ENCODE measurements at places on chromosomes 4 and X.

DNA sequence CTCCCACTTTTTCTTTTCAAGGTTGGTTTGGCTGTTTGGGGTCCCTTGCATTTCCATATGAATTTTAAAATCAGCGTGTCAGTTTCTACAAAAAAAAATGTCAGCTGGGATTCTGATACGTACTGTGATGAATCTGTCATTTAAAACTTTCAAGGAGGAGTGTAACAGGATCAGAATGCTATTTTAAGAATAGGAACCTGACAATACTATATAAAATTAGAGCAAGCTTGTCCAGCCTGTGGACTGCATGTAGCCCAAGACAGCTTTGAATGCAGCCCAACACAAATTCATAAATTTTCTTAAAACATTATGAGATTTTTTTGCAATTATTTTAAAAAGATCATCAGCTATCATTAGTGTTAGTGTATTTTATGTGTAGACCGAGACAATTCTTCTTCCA lies 56.5 kb downstream of the TMEM164 start:
- no peak for DNase-seq

GRCh38 chr4:167397586-167397985 lies 163.3 kb upstream of the SPOCK3 start:
- peak; percentile 40 for DNase-seq

DNA sequence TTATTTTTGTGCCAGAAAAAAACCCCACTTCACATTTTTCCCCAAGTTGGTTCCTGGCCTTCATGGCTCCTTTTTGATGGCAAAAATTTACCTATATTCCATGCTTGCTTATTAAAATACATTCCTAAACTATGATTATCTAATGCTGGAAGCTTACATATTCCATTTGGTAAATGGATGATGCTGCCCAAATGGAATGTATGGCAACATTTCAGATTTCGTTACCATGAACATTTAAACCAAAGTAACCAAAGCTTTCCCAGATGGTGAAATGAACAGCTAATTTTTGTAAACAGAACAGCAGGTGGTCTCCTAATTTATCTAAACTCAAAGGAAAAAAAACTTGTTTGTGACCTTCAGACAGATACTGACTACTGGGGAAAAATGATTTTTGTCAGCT lies 110.8 kb upstream of the TEX13A start:
- DNase-seq = no peak

DNA sequence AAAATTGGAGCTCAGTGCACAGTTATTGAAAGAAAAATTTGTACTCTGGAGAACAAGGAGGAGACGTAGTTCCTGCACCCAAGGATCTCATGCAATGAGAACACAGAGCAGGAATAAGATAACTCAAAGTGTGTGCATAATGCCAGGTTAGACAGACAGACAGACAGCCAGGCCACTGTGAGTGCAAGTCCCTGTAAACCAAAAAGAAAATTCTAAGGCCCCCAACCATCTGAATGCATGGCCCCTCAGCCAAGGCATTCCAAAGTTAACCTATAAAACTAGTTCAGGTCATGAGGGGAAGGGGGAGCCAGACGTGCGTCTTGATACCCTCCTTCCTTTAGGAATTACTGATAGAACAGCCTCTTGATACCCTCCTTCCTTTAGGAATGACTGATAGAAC lies 94.5 kb upstream of the ENPP6 start:
- no peak for DNase-seq

- DNase-seq = peak; percentile 76
Observed at GRCh38 chrX:45164021-45164621, 36.6 kb downstream of the DIPK2B start.

DNA sequence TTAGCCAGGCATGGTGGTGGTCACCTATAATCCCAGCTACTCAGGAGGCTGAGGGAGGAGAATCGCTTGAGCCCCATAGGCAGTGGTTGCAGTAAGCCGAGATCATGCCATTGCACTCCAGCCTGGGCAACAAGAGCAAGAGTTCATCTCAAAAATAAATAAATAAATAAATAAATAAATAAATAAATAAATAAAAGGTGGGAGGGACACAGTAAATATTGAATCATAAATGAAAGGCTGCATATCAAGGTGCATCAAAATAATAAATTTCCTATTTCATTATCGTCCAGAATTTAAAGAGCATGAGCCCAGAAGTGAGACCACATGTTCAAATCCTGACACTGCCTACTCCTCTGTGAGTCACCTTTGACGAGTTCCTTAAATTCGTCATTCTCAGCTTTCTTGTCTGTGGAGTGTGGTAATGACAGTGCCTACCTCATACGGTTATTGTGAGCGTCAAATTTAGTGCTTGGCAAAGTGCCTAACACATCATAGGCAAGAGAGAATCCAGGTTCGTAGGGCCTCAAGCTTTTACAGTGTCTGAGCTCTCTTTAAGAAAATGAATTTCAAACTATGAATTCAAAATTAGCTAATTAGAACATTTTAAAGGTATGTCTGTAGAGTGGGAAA lies 49.9 kb downstream of the IL15 start:
- DNase-seq = no peak

- DNase-seq = no peak
Observed at GRCh38 chrX:49951524-49952193, 29.3 kb downstream of the CLCN5 start.

DNA sequence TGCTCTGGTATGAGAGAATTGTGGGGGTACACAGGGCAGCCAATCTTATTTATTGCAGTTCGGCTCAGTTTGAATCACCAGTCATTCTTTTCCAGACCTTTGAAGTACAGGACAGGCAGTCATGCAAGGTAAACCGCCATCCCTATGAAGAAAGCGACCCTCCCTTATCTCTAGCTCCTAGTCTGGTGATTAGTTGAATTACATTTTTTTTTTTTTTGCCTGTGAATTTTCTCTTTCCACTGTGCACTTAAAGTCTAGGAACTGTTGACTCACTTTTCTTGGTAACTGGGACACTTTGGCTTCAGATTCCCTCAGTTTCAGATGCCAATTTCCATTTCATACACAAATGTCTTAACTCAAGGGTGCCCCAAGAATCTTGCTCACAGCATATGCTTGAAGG lies 82.4 kb upstream of the FAM9C start:
- DNase-seq = no peak

DNA sequence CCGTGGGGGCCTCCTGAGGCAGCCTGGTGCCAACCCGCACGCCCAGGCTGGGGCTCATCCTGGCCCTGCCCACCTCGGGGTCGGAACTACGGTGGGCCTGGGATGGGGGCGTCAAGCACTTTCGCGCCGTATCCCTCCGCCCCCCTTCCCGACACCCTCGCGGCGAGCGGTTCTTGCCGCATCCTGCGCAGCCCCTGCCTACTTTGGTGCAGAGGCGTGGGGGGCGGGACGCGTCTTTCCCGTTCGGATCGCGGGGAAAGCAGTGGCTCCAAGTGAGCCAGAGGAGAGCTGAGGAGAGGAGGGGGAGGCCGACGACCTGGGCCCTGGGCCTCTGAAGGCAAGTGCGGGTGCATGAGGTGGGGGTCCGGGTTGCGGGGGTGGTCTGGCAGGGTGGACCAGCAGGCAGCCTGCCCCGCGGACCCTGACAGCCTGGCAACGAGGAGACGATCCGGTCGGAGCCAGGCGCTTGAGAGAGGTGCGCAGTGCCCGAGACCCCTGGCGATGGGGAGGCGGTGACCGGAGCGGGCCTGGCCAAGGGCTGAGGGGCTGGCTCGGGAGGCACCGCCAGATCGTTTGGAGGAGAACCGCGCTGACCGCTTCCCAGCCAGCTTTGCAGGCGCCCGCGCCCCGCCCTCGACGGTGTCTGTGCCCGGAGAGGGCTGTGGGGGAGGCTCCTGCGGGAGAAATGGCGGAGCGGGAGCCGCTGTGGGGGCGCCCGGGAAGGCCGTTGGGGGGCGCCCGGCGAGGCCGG lies at the start of gene GPRASP2:
Gene GPRASP2 (plus strand): TSS at position 233 of the 751 bp plus-strand sequence. CDS start 2,422 bp downstream, outside the sequence.
- DNase-seq = no peak

GRCh38 chr4:106287353-106287969 lies 28.5 kb downstream of the TBCK start:
- peak; percentile 2 for DNase-seq

DNA sequence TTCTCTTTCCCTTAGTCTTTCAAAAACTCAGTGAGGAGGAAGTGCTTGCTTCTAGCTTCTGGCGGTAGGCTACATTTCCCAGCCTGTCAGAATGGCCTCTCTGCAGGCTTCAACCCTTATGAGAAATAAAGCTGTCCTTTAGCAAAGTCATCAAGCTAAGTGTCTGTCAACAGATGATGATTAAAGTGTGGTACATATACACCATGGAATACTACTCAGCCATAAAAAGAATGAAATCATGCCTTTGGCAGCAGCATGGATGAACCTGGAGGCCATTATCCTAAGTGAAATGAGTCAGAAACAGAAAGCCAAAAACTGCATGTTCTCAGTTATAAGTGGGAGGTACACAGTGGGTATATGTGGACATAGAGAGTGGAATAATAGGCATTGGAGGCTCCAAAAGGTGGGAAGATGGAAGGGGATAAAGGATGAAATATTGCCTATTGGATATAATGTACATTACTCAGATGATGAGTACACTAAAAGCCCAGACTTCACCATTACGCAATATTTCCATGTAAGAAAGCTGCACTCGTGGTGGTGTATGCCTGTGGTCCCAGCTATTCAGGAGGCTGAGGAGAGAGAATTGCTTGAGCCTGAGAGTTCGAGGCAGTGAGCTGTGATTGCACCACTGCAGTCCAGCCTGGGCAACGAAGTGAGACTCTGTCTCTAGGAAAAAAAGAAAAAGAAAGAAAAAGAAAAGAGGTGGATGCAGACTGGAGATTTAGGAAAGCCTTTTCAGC lies 7.9 kb downstream of the TRIM2 start:
- DNase-seq = no peak

- DNase-seq = no peak
Observed at GRCh38 chrX:55119271-55119670, 30.5 kb downstream of the PAGE2 start.

GRCh38 chr4:185822791-185823190 lies 10.8 kb upstream of the SORBS2 start:
- no peak for DNase-seq

- no peak for DNase-seq
Observed at GRCh38 chr4:120919358-120919757, 3.2 kb downstream of the PRDM5 start.

GRCh38 chr4:2343476-2343875 lies 75.0 kb downstream of the ZFYVE28 start:
- DNase-seq = no peak

DNA sequence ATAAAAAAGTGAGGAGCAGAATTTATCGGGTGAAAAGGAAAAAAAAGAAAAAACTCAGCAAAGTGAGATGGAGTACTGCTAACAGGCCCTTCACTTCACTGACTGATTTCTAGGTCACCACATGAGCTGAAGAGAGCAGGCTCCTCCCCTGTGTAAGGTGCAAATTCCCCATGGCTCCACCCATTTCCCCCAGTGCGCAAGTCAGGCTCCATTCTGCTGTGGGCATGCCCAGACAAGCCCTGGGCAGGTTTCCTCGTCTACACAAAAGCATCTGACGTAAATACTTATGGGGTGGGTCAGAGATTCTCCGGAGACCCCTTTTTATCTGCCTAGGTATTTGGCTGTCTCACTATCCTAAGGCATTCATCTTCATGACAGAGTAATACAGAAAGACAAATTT lies 157.9 kb downstream of the MAGEB5 start:
- DNase-seq = no peak

- no peak for DNase-seq
Observed at GRCh38 chr4:31016322-31017061, 296.3 kb downstream of the PCDH7 start.

GRCh38 chr4:38113132-38113531 lies 152.9 kb downstream of the PTTG2 start:
- no peak for DNase-seq

GRCh38 chrX:45894864-45895645 lies 650.2 kb downstream of the ZNF674 start:
- no peak for DNase-seq

DNA sequence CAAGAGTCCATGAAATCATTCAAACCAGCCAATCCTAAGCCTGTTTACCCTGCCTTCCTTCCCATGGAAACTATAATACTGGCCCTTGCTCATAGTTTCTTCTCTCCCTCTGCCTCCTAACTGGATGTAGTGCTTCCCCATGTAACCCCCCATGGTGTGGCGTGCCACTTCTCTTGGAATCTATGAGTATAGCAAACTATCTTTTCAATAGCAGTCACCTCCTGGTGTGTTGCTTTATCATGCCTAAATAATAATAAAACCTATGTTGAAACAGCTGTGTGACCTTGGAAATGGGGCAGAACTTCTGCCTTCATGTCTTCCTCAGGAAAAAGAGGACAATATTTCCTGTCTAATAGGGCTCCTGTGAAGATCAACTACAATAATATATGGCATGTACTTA lies 234.8 kb upstream of the EDNRA start:
- DNase-seq = no peak

- no peak for DNase-seq
Observed at GRCh38 chrX:85994228-85994627, 53.1 kb downstream of the CHM start.

GRCh38 chr4:168831585-168831918 lies 178.5 kb downstream of the CBR4 start:
- no peak for DNase-seq

GRCh38 chr4:172287117-172287516 lies 473.9 kb downstream of the GALNTL6 start:
- no peak for DNase-seq

- peak; percentile 88 for DNase-seq
Observed at GRCh38 chrX:44915361-44915868, 42.4 kb downstream of the KDM6A start.

DNA sequence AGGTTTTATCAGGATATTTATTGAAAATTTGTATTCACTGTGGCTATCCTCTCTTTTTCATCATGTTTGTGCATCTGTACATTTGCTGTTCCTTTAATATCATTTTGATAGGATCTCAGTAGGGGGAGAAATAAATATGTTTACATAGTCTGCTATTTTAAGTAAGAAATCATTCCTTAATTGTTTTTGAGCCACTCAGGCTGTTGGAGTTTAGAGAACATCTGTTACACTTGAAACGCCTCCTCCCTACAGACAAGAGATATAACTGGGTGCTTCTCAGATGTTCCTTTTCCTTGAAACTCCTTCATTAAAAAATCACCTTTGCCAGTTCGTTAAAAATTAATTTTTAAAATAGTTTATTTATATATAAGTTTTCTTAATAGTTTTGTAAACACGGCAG lies 59.4 kb downstream of the QRFPR start:
- DNase-seq = no peak

DNA sequence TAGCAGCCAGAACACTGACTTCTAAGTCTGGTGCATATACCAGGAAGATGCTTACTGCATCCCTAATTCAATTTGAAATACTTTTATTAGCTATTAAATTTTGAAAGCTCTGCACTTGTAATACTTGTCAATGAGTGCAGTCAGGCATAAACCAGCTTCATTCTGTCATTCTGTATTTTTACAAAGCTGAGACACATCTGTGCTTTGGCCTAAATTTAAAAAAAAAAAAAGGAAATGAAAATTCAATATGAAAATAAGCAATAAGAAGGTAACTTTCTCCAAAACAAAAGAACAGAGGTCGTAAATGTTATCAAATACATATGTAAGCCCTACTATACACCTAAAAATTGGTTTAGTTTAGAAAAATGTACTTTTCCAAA lies 7.0 kb downstream of the SMIM14 start:
- DNase-seq = no peak

DNA sequence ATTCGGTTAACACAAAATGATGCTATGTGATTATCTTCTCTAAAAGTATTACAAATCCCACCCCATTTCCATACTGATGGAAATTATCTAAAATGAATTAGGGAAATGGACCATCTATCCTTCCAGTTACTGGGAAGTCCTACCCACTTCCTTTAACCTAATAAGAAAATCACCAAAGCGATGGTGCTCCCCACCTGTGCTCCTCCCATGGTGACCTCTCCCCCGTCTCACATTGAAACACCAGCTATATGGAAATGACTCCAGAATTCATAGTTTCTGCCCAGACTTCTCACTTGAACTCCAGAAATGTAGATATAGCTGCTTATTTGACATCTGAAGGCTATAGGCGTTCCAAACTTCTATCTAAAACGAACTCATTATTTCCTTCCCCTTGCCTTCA lies 48.5 kb downstream of the CCKAR start:
- no peak for DNase-seq
